ENCODE measurements at places on chromosomes 7 and 10.

GRCh38 chr7:22909917-22910316 lies 87.3 kb upstream of the TOMM7 start:
- no peak for DNase-seq

GRCh38 chr7:24469118-24469517 lies 104.1 kb upstream of the PALS2 start:
- DNase-seq = no peak

- DNase-seq = no peak
These were observed 129.0 kb upstream of the TCF7L2 start for GRCh38 chr10:112821038-112821437.

GRCh38 chr10:2933924-2934323 lies 133.4 kb upstream of the PFKP start:
- no peak for DNase-seq

DNA sequence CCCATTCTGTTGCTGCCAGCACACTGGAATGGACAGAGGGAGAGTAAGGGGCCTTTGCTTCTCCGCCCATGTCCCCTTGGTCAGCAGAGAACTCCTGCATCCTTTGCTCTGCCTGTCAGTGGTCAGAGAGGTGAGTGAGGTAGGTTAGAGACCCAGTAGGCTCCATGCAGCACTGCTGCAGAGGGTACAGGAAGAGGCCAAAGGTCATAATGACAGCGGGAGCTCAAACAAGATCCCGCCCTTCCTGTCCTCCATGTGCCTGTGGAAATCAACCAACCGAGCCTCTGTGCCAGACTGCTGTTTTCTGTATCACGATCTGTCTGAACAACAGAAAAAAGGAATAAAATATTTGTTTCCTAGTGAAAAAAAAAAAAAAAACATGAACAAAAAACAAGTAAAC lies 81.4 kb downstream of the ZNF33B start:
- DNase-seq = no peak

DNA sequence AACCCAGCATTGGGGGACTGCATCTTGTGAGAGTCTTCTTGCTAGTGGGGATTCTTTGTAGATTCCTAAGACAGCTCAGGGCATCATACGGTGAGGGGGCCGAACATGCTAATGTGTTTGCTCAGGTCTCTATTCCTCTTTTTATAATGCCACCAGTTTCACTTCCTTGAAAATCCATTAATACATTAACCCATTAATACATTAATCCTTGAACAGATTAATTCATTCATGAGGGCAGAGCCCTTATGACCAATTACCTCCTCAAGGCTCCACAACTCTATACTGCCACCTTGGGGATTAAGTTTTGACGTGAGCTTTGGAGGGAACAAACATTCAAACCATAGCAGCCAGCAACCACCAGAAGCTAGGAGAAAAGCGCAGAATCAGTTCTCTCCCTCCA lies 67.2 kb upstream of the POT1 start:
- no peak for DNase-seq

DNA sequence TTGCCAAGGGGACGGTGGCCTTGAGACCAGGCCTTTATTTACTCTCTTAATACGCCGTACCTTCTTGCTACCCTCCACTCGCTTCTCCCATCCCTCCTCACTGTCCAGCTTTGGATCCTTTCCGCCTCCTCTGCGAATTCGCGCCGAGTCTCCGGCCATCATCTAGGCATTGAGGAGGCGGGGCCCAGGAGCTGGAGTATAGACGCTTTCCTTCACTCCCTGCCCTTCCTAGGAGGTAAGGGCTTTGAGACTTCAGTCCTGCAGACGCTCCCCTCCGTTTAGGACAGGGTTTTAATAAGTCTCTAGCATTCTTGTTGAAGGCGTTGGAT lies 538 bp downstream of the TFAM start:
- peak; percentile 33 for DNase-seq

DNA sequence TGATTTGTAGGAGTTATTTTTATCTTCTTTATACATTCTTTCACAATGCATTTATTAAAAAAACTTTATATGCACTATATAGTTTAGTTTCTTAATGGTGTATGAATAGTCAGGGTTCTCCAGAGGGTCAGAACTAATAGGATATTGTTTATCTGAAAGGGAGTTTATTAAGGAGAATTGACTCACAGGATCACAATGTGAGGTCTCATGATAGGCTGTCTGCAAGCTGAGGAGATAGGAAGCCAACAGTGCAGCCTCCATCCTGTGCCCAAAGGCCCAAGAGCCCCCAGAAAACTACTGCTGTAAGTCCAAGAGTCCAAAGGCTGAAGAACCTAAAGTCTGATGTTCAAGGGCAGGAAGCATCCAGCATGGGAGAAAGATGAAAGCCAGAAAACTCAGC lies 192.8 kb upstream of the AHR start:
- no peak for DNase-seq

- no peak for DNase-seq
These were observed 193.9 kb upstream of the PHF14 start for GRCh38 chr7:10779465-10780399.

DNA sequence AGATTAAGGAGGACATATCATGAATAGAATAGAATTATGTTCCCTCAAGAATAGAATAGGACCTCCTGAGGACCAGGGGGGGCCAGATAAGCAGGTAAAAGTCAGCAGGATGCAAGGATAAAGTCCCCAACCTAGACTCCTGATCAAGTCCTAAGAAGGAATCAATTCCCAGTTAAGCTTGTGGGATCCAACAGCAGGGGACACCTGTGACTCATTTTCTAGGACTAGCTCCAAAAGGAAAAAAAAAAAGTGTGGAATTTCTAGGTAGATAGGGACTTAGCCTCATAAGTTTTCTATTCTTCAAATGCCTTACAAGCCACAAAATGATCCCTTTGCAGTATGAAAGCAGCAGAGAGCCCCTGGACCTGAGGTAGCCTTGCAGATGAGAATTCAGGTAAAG lies 336.2 kb downstream of the WDR11 start:
- DNase-seq = no peak

DNA sequence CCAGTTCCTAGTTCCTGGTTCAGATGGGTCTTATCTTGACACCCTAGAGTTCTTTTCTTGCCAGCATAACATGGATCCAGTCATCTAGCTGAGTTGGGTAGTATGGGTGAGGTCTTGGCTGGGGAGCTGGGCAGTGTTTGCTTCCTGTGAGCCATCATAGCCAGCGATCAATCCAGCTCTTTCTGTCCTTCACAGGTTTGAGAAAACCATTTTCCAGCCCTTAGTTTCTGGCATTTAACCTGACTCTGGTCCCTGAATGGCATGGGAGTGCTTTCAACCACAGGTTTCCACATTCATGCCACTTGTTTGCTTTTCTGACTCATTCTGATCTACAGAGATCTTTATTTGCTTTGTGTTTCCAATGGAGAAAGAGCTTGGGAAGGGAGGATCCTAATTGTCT lies 8.6 kb downstream of the SLC13A1 start:
- DNase-seq = no peak

GRCh38 chr10:99656199-99657064 lies 2.9 kb upstream of the ENTPD7 start:
- DNase-seq = no peak

GRCh38 chr10:62182595-62182994 lies 86.0 kb downstream of the RTKN2 start:
- DNase-seq = peak; percentile 16

GRCh38 chr10:118106426-118106825 lies 59.7 kb upstream of the RAB11FIP2 start:
- DNase-seq = no peak

DNA sequence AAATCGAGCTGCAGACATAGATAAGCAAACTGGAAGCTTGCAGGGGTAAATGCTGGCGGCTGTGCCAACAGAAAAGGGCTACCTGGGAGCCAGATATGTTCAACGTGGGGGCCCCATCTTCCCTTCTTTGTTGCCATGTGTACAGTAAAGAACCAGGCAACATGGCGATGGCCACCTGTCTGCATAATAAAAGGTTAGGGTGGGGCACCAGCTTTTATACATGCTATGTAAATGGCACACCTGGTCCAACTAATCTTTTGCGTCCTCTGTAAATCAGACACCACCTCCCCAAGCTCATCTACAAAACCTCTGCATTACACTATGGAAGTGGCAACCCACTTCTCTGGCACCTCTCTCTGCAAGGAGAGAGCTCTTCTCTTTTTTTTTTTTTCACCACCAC lies 13.9 kb downstream of the BUD31 start:
- no peak for DNase-seq

GRCh38 chr7:44976746-44977196 lies 2.0 kb downstream of the MYO1G start:
- DNase-seq = no peak

GRCh38 chr10:3172081-3172445 lies 519 bp downstream of the PITRM1 start:
- DNase-seq = peak; percentile 52

DNA sequence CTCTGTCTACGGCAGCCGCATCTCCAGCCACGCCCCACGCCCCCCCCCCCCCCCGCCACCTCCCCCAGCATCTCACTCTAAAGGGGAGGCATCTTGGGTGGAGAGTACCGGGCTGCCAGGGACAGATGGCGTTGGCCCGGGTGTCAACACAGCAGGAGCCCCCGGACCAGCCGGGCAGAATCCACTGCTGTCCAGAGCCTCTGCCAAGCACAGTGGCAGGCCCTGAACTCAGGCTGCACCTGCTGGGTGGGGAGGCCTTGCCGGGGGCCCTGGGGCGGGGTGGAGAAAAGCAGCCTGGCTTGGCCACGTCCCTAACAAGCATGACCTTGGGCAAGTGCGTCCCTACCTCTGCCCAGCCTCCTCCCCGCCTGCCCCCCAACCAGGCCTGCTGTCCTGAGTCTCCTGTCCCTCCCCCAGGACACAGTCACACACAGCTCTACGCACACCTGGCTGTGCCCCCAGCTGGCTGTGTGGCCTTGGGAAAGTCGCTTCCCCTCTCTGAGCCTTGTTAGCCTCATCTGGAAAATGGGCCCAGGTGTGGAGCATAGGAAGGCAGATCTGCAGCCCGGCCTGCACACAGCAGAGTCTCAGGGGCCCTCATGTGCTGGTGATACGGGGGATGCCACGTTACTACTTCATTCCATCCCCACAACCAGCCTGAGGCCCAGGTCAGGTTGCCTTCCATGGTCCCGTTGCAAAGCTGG lies 45.2 kb downstream of the MICALL2 start:
- no peak for DNase-seq

- DNase-seq = no peak
These were observed 147.1 kb upstream of the GDF10 start for GRCh38 chr10:47152861-47153349.

- no peak for DNase-seq
These were observed 73.9 kb downstream of the TMEM130 start for GRCh38 chr7:98795741-98796493.

DNA sequence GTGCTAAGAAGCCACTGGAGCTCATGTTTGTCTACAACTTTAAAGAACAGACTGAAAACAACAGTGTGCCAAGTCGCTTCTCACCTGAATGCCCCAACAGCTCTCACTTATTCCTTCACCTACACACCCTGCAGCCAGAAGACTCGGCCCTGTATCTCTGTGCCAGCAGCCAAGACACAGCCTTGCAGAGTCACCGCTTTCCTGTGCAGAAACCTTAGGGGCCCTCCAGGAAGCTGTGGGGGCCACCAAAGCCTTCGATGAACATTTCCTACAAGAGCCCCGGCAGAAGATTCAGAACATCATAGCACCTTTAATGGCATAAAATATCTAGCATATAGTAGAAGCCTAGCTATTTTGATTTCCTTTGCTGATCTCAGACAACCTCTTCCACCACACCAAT lies 88.0 kb upstream of the PRSS58 start:
- DNase-seq = no peak

GRCh38 chr7:69403169-69403568 lies 195.1 kb upstream of the AUTS2 start:
- no peak for DNase-seq

DNA sequence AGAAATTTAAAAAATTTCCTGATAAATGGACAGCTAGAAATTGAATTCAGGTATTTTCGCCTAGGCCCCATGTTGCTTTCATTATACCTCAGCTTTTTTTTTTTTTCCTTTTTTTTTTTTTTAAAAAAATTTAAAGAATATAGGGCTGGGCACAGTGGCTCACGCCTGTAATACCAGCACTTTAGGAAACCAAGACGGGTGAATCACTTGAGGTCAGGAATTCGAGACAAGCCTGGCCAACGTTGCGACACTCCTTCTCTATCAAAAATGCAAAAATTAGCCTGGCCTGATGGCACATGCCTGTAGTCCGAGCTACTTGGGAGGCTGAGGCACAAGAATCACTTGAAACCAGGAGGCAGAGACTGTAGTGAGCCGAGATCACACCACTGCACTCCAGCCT lies 334.0 kb downstream of the SORCS1 start:
- DNase-seq = no peak

- DNase-seq = no peak
These were observed 219.3 kb downstream of the THSD7A start for GRCh38 chr7:11612737-11613136.

GRCh38 chr7:36806891-36807290 lies 82.6 kb upstream of the AOAH start:
- DNase-seq = no peak

DNA sequence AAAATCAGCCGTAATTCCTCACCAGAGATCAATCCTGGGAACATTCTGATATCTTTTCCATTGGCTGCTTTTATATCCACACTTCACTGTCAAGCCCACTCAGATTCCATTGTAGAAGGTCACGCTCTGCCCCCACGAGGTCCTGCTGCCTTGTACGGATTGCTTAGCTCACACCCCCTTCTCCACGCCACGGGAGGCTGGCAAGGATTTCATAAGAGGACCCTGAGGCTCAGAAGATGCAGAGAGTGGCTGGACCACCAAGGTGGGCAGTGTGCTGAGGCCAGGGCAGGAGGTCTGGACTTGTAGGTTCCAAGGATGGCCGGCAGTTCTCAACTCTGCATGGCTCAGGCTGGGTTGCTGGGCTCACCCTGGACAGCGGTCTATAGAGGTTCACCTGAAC lies 149.7 kb downstream of the RNF216 start:
- no peak for DNase-seq

DNA sequence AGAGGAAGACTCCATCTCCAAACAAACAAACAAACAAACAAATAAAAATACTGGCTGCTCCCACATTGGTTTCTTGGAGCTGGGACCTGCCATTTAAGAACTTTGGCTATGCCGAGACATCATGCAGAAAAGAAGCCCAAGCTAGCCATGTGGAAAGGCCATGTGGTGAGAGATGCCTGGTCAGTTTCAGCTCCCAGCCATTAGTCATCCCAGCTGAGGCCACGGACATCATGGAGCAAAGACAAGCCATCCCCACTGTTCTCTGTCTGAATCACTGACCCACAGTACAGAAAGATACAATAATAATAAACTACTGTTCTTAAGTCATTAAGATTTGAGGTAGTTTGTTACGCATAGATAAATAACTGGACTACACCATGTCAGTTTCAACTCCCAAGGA lies 70.0 kb upstream of the PCBD1 start:
- DNase-seq = no peak

All from stimulated activated CD4-positive, alpha-beta T cell treated with anti-CD3 and anti-CD28 coated beads, Interleukin-2, amount 100 ng/mL, for 24 hours (primary cell).